ENCODE measurements at places on chromosomes 6 and 20.
A peak's percentile ranks its signal among the peaks of the same experiment; 100 is the strongest.

DNA sequence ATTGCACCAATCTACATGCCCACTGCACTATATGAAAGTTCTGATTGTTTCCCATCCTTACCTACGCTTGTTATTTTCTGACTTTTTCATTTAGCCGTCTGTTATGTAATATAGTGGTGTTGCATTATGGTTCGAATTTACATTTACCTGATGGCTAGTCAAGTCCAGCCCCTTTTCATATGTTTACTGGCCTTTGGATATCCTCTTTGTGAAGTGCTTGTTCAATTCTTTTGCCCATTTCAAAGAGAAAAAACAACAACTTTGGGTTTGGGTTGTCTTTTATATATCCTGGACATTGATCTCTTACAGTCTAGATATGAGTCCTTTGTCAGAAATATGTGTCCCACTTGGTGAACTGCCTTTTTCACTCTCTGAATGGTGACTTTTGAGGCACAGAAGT lies 21.1 kb downstream of the PPP1R14C start:
- H3K36me3 ChIP-seq = no peaks in the 10 kb centered on the region
- H3K4me1 ChIP-seq = no peaks in the 10 kb centered on the region
- DNase-seq = no peak
- H3K27me3 ChIP-seq = peaks cover 8% of the 10 kb centered on the region
- H3K4me3 ChIP-seq = no peak overlapping the region

GRCh38 chr6:125294925-125295324 lies 6.8 kb downstream of the HDDC2 start:
- no peak overlapping the region for H3K27ac ChIP-seq
- H3K4me3 ChIP-seq = no peak overlapping the region
- peaks cover 26% of the 10 kb centered on the region for H3K4me1 ChIP-seq

- no peaks in the 10 kb centered on the region for H3K36me3 ChIP-seq
- peak overlapping the region; percentile 1 for H3K27ac ChIP-seq
- H3K27me3 ChIP-seq = peaks cover 48% of the 10 kb centered on the region
- peak overlapping the region; percentile 63 for H3K4me3 ChIP-seq
- peaks cover 22% of the 10 kb centered on the region for H3K4me1 ChIP-seq
Measured at GRCh38 chr20:2750491-2751251, 49.8 kb downstream of the CPXM1 start.

DNA sequence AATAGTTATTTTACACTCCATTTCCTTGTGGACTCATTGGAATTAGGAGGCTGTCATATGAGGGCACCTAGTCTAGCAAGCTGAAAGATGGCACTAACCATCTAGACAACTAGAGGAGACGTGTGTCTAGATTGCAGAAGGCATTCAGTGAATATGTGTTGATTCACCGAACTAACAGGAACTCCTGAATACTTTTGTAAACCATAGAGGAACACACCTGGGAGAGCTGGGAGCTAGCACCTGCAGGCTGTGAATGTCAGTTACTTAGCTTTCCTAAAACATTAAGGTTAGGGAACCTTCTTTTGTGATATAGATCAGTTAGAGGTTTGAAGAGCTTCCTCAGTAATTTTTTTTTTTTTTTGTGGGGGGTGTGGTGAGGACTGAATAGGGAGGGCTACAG lies 7.7 kb downstream of the OPN5 start:
- no peak overlapping the region for H3K4me3 ChIP-seq
- no peaks in the 10 kb centered on the region for H3K36me3 ChIP-seq
- peaks cover 6% of the 10 kb centered on the region for H3K4me1 ChIP-seq
- no peak overlapping the region for H3K27ac ChIP-seq
- DNase-seq = no peak

GRCh38 chr20:63873477-63873971 lies 8.5 kb downstream of the TPD52L2 start:
- H3K4me1 ChIP-seq = peaks cover 8% of the 10 kb centered on the region
- peaks cover 30% of the 10 kb centered on the region for H3K36me3 ChIP-seq
- H3K4me3 ChIP-seq = peak overlapping the region; percentile 40
- H3K27me3 ChIP-seq = no peaks in the 10 kb centered on the region
- peak overlapping the region; percentile 98 for H3K27ac ChIP-seq
- DNase-seq = peak; percentile 48

Measured in activated T-helper 1 cell treated with anti-CD3 and anti-CD28 coated beads, Interleukin-12 subunit alpha, Interleukin-12 subunit beta, Interleukin-2, Interleukin-4 antibody, amounts not matched to agents 30 ng/mL and 10 ng/mL and 1 ng/mL, durations not matched to agents 14 hours and 24 hours and 36 hours (primary cell).